ENCODE measurements at places on chromosomes 2 and 18.

DNA sequence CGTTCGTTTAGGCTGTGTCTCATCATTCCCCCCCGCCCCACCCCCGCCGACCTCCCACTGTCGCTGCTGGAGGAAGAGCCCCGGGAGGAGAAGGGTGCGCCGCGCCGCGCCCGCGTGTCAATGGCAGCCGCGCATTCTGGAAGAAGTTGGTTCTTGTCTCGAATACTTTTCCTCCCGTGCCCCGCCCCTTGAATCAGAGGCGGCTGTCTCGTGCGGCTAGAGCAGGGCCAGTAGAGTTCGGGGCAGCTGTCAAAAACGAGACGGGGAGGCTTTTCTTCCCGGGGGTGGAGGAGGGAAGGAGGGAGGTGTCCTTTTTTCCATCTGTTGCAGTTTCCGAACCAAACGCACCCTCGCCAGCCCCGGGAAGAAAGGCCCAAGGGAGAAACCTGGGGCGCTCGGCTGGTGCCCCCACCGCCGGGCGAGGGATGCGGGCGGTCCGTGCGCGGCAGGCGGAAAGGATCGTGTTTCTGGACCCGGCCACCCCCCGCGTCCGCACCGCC, 410 bp upstream of the TGIF1 start:
- DNase-seq: peak; percentile 35

- no peak for DNase-seq
These were observed 1325.0 kb upstream of the CDH2 start for GRCh38 chr18:29501952-29502351.

- DNase-seq: no peak
These were observed 914.1 kb downstream of the CCDC85A start for GRCh38 chr2:57097855-57098254.

- DNase-seq: no peak
These were observed 133.4 kb downstream of the PID1 start for GRCh38 chr2:229137639-229138038.

GRCh38 chr18:55748227-55748738, 160.3 kb upstream of the TCF4 start:
- DNase-seq: no peak

DNA sequence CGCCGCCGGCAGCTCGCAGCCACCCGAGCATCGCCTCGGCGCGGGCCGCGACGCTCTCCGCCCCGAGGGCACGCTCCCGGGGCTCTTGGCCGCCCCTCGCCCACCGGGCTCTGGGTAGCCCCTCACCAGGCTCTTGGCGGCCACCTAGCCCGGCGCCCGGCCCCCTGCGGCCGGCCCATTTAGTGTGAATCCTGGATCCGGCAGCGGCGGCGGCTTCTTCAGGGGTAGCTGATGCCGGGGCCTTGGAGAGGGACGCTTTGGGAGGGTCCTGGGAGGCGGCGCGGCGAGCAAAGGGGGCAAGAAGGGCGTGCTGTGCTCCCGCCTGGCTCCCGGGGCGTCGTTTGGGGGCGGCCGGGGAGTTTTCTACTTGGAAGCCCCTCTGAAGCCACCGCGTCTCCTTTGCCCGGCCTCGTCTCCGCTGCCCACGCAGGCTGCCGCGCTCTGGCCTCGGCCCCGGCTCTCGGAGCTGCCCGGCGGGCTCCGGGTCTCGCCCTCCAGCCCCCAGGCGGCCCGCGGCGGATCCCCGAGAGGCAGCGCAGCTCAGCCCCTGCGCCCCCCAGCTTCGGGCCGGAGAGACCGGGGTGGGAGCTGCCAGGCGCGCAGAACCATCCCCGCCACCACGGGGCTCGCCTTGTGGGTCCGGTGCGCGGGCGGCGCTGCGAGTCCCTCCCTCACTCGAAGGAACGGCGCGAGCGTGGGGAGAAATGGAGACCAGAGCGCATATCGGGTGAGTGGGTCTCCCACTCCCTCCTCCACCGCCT, 509 bp downstream of the PIEZO2 start:
- no peak for DNase-seq

GRCh38 chr2:48287976-48288375, 242.0 kb upstream of the STON1 start:
- DNase-seq: no peak

DNA sequence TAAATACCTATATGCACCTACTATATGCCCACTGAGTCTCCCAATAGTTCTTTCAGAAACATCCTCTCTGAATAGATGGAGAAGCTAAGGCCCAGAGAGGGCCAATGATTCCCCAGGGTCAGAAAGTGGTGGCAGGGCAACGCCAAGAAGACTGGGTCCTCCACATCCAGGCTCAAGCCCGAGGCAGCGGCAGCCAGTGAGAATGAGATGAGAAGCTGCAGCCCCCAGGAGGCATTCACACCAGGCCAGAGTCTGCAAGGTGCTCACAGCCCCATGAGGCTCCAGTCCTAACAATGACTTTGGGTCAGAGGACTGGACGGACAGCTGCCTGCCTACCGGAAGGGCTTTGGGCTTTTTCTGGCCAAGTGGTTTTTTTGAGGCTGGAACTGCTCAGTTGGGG, 3.5 kb downstream of the TEX261 start:
- DNase-seq: no peak

DNA sequence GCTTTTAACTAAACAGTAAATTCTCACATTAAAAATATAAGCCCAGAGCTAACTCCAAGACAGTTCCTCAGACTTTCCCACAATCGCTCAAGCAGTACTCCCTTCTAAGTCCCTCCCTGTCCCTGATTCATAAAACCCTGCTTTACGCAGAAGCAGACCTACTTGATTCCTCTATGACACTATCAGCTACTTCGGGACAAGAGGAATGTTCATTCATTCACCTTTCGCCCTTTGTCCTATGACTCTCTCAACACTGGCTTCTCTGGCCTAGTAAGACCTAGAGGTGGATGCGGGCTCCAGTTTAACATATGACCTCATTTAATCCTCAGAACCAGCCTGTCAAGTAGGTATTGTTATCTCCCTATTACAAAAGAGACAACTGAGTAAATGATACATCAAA, 10.2 kb downstream of the LPIN2 start:
- no peak for DNase-seq

DNA sequence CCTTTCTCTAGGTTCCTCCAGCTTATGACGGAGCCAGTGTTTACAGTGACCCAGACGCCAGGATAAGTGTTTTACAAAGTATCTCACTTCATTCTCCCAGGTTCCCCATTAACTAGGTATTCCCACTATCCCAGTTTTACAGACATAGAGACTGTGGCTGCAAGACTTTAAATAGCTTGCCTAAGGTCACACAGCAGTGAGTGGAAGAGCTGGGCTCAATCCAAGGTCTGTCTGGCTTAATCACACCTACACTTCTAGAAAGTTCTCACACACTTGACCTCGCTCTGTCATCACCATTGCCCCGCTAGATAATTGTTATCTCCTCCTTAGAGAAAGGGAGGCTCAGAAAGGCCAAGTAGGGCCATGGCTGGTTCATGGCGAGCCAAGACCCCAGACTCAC, 110.2 kb downstream of the ANTXR1 start:
- no peak for DNase-seq

- no peak for DNase-seq
These were observed 119.1 kb upstream of the OTX1 start for GRCh38 chr2:62931536-62931935.

- DNase-seq: no peak
These were observed 233.7 kb downstream of the PRKCE start for GRCh38 chr2:45885171-45885621.

GRCh38 chr2:223526106-223526505, 76.1 kb downstream of the SCG2 start:
- DNase-seq: no peak

- no peak for DNase-seq
These were observed 43.5 kb upstream of the TTC39C start for GRCh38 chr18:23971097-23971440.

DNA sequence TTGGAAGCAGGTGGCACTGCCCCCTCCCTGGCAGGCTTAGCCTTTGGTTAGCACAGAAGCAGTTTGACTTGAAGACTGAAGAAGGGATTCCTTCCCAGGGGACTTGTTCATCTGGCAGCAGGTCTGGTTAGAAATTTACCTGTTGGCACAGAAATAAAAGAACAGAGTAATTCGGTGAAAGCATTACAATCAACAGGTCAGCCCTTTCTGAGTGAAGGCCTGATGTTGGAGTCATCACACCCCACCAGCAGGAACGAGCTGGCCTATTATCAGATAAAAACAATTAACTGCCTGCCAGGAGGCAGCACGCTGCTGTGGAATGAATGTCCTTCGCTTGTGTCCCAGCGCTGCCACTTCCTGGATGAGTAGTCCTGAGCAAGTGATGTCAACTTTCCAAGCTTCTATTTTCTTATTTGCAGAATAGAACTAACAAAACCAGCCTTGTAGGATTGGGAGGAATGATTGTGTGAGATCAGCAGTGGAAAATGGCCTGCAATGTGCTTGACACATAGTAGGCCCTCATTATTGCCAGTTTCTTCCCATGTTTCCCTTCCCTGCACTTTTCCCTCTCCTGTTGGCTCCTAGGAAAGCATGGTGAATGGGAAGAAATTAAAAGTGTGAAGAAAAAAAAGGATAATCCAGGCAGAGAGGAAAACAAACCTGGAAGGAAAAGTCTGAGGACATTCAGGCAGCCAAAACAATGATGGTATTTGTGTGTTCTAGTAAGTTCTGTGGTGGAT, 29.0 kb downstream of the LGALSL start:
- DNase-seq: no peak
